ENCODE measurements at places on chromosomes 12 and 14.

DNA sequence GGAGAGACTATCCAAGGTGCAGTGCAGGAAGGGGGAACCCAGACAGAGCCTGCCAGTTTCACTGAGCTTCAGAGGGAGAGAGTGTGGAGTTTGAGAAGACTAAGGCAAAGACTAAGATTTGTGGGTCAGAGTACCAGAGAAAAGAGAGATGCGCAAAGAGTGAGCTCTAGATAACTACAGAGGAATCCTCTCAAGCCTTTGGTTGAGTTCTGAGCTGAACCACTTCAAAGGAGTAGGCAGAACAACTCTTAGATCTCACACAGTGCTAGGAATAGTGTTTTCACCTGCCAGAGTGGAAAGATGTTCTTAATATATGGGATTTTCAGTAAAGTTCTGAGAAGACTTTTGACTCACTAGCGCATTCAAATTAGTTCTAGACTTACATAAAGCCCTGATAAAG is 10.7 kb upstream of the M6PR start:
- no peak for DNase-seq

GRCh38 chr12:131042834-131043245 is 89.1 kb downstream of the ADGRD1 start:
- DNase-seq, result no peak

DNA sequence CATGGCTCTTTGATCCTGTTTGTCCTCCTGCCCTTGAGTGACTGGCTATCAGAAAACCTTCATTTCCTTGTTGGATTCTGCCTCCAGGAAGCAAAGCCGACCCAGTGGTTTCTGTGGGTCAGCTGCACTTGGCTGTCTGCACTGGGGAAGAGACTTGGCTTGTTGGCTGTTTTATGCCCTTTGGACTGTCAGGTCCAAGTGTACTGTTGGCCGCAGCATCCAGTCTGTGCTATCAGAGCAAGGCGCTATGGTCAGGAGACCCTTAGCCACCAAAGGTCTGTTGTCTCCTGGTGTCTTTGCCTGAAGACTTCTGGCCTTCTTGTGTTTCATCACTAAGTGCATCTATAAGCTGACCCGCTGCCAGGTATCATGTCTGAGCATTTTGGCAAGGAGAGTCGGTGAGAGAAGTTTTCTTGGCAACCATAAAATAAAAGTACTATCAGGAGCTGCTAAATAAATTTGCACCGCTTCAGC is 177.4 kb upstream of the HIF1A start:
- no peak for DNase-seq

DNA sequence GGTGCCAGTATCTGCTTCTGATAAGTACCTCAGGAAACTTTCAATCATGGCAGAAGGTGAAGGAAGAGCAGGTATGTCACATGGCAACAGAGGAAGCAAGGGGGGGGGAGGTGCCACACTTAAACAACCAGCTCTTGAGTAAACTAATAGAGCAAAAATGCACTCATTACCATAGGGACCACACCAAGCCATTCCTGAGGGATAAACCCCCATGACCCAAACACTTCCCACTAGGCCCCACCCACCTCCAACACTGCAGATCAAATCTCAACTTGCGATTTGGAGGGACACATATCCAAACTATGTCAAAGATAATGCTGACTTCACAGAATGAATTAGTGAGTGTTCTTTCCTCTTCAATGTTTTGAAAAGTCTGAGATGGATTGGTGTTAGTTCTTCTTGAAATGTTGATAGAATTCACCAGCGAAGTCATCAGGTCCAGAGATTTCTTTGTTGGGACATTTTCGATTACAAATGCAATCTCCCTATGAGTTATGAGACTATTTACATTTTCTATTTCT is 16.6 kb downstream of the TFCP2 start:
- DNase-seq, result no peak

Data from KG1 (cell line).